ENCODE measurements at places on chromosomes 1 and 21.
A peak's percentile ranks its signal among the peaks of the same experiment; 100 is the strongest.

GRCh38 chr21:15063814-15064575 is 805 bp downstream of the NRIP1 start:
- peak; percentile 46 for DNase-seq

- DNase-seq, result no peak
Observed at GRCh38 chr1:244083383-244083943, 32.4 kb downstream of the ZBTB18 start.

DNA sequence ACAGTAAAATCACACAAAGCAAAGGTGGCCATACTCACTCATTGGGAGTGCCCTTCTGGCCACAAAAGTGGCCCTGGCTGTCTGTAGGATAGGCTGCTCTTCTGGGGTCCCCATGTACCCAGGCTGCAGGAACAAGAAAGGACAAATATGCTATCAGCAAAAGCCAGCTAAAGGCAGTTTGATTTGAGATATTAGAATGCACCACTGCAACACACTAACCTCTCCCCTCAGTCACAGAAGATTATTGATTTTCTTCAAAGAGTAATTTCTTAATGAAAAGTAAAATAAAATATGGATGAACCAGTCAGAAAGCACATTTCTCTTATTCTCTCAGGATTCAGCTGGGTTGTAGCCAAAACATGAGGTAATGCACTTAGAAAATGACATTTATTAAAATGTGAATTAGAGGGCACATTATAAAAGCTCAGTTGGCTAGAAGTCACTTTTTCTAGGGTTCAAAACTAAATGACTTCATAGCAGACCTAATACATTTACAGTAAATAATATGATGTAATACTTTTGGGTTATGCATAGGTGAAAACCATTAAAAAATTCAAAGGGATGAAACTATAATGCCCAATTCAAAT is 140.8 kb downstream of the LHX8 start:
- DNase-seq, result no peak

DNA sequence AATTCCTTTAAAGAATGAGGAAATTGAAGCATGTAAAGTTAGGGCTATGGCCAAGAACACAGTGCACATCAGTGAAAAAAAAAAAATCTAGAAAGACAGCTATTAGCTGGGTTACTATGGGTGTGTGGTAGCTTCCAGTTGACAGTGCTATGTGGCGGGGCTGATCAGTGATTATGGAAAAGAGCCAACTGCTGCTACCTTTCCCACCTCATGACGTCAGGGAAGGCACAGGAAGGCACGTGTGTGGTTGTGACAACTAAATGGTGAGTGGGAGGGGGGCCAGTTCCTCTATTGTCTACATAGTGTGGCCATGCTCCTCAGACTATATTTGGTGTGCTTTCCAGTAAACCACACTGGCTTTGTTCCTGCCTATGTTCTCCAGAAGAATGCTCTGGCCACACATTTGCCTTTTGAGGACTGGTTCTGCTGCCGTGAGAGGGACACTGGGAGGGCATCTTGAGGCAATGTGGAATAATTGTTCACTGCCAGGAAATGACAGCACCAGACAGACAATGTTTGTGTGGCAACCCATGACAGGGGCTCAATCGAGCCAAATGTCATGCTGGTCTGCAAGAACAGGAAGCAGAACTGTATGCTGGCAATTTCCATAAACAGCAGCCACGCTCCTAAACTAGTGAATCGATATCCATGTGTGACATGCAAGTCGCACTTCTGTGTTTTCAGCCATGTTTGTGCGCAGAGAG is 3.0 kb upstream of the SDE2 start:
- DNase-seq, result peak; percentile 86

DNA sequence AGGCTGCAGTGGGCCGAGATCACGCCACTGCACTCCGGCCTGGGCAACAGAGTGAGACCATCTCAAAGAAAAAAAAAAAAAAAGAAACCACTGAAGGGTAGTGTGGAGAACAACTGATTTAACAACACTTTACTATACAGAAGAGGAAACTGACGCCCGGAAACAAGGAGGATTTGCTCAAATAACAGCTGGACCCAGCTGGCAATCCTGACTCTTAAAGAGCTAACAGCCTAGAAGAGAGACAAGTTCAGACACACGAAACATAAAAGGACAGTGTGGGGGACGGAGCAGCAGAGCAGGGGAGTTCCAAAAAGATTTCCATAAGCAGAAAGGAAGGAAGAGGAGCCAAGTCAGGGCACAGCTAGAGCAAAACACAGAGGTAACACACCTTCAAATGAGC is 4.4 kb downstream of the ECHDC2 start:
- DNase-seq, result peak; percentile 26

DNA sequence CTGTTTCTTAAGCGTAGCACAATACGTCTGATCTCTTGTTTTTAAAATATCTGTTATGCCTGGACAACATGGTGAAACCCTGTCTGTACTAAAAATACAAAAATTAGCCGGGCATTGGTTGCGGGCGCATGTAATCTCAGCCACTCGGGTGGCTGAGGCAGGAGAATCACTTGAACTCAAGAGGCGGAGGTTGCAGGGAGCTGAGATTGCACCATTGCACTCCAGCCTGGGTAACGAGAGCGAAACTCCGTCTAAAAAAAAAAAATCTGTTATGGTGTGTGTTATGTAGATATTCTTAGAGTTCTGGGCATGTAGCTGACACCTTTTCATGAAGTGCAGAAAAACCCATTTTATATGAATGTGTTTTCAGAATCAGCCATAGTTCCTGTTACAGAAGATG is 38.2 kb downstream of the RABGAP1L start:
- no peak for DNase-seq

DNA sequence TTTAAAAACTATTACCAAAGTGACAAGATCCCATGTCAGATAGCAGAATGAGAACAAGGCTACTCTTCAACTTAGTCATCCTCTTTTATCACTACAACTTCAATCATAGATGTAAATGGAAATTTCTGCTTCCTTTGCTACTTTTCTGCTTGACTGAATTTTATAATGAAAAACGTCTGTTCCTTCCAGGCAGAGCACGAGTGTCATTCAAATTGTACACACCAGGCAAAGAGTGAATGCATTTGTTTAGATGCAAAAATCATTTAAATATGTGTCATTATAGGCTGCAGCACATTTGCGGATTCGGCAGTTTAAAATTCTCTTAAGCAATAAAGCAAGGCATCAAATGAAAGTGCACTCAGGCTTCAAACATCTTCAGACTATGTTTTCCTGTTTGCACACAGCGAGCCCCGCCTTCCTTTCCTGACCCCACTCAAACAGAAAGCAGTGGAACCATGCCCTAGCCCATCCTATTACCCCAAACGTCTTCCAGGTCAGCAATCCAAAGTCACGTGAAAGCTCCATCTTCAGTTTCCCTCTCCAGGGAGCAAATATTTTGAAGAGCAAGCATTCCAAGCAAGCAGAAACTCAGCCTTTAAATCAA is 99.6 kb downstream of the APP start:
- DNase-seq, result peak; percentile 68

GRCh38 chr1:248849152-248849551 is 9.7 kb downstream of the ZNF692 start:
- no peak for DNase-seq

GRCh38 chr1:181173761-181174447 is 85.4 kb downstream of the IER5 start:
- DNase-seq, result no peak

- peak; percentile 67 for DNase-seq
Observed at GRCh38 chr21:36320421-36321324, 676 bp downstream of the MORC3 start.

- DNase-seq, result no peak
Observed at GRCh38 chr1:30488324-30488913, 235.0 kb downstream of the MATN1 start.

Data from cardiac fibroblast (primary cell).